ENCODE measurements at places on chromosomes 5 and 9.
A peak's percentile ranks its signal among the peaks of the same experiment; 100 is the strongest.

- DNase-seq, result no peak
These were observed 2.6 kb downstream of the CARD9 start for GRCh38 chr9:136370687-136371532.

- DNase-seq, result no peak
These were observed 17.9 kb downstream of the PDZD2 start for GRCh38 chr5:31656806-31657205.

DNA sequence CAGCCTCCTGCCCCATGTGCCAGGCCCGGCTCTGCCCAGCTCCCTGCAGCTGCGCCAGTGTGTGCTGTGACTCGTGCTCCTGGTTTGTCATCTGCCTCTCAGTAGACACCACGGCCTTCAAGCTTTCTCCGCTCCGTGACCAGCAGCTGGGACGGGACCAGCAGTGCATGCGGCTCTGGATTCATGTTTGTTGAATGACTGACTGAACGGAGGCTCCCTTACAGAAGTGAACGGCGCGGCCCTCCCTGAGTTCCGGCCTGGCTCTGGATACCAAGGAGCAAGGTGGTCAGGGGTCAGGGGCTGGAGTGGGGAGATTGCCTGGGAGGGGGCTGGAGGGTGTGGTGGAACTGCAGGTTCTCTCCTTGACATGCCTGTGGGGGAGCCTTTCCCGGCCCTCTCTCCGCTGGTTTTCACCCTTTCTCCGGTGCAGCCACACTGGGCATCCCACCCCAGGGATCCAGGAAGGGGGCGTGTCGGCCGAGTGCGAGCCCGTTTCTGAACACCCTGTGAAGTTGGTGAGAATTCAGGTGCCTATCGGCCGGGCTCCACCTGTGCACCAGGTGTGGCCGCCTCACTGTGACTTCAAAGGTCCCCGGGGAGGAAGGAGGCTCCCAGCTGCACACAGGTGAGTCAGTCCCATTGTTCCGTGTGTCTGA lies 11.1 kb upstream of the CEP72 start:
- no peak for DNase-seq

DNA sequence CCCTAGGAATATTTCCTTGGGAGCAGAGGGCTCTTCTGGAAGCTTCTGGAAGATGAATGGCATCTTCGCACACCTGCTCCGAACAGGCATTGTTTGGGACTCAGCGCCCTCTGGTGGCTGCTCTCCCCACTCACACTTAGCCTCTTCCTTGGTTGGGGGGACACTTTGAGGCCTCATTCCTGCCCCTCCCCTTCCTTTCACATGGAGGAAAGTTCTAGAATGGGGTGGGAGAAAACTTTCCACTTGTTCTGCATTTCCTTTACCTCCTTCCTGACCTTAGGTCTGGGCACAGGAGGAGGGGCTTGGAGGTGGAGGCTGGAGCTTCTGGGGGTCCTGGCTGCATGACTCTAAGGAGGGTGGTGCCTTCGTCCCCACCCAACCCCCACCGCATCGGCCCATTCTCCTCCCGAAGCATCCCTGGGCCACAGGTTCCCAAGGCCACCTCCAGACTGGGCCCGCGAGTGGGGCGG lies 19.3 kb upstream of the SMIM32 start:
- peak; percentile 30 for DNase-seq

DNA sequence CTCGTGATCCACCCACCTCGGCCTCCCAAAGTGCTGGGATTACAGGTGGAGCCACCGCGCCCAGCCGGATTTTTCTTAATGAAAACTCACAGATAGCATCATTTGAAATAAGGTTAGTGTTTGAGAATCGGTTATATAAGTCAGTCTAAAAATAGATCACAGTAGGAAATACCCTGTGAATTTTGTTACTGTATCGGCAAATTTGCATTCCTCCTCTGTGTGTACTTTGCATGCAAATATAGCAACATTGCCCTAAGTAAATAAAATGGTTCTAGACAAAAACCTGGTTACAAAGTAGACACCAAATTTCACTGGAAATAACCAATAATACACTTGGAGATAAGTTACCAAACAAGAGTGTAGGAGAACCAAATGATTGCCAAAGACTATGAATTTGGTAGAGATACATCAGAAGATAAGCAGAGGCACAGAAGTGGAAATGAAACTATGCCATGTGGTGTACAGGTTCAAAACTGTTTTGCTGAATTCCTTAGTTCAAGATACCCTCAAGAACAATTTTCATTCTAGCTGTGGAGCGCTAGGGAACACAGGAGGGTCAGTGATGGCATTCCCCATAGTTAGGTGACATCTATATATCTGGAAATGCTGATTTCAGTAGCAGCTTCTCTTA lies 58.1 kb downstream of the ICE1 start:
- DNase-seq, result no peak

DNA sequence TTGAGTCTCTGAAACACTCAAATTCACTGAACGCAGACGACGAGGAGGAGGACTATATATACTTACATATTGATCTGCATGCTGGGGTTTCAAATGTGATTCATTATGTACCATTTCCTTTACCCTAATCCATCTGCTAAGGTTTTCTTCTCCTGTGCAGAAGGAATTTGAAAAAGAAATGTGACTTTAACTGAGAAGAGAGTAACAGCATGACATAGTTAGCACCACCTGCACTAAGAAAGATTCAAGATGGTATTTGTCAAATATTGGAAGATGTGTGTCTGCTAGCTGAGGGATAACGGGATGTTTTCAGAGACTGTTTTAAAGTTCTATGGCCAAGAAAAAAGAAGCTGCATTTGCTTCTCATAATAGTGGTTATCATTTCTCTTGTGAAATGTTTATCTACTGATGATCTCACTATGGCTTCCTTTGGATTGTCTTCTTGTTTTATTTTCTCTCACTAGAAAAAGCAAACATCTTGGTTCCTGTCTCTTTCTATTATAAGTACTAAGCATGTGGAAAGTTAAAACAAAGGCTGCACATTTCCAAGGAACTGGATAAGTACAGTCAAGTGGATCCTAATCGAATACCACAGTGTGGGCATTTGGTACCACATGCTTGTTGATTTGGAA lies 89.8 kb upstream of the TLE4 start:
- no peak for DNase-seq

DNA sequence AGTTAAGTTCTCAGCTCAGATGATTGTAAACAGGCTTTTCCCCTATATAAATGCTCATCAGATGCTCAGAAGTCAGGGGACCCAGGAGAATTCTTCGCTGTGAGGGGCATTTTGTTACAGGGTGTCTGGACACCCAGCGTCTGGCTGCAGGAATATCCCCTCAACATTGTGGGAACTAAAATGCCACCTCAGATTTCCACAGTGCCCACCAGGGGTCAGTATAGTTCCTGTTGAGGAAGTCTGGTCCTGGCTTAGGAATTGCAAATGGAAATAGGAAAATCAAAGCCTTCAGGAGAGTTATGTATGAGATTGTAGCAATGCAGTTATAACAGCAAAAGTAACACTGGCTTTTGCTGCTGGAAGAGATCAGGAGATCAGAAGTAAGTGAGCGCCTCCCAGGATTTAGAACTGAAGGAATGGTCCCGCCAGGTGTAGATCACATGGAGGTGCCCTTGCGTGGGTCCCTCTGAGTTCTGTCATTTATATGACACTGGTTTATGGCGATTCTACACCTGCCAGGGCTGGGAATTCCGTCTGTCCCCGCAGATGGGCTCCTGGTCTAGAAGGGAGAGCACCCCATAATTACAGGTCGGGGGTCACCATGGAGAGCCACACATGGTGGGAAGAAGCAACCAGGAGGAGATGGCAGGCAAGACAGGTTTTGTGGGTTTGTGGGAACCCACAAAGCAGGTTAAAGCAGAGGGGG lies 47.1 kb upstream of the CTSL start:
- peak; percentile 52 for DNase-seq

DNA sequence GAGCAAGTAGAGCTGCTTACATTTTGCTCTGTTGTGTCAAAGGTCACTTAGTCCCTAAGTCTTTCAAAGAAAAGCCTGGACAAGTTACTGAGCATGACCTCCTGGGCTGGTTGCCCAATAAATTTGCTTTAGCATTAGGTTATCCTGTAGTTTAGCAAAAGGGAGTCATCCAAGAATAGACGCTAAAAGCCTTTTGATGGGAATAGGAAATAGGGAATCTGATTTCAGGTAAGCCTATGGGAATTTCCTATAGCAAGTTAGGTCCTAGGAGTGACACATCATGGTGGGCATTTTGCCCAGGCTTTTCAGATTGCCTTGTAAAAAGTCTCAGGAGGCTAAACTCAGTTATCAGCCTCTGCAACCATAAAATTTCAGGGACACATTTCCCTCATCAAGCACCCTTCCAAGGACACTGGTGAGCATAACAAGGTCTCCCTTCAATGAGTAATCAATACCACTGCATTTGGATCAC lies 67.6 kb upstream of the RANBP3L start:
- no peak for DNase-seq

GRCh38 chr5:128711216-128711615 lies 173.2 kb upstream of the FBN2 start:
- no peak for DNase-seq

DNA sequence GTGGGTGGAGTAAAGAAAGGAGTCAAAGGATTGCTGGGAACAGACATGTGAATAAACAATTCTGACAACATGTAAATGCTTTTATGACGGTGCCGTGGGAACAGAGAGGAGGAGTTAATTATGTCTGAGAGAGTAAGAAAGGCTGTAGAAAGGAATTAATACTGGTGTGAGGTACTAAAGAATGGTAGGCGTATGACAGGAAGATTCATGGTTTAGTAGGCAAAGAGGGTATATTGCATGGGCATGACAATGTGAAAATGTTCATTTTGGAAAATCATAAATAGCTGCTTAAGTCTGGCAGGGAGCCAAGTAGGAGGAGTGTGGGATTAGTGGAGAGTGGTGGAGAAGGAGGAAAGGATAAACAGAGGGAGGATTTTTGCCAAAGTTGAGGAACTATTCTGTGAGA lies 19.7 kb downstream of the NAA35 start:
- peak; percentile 10 for DNase-seq

GRCh38 chr9:128575469-128575868 lies 23.1 kb downstream of the SPTAN1 start:
- peak; percentile 71 for DNase-seq

DNA sequence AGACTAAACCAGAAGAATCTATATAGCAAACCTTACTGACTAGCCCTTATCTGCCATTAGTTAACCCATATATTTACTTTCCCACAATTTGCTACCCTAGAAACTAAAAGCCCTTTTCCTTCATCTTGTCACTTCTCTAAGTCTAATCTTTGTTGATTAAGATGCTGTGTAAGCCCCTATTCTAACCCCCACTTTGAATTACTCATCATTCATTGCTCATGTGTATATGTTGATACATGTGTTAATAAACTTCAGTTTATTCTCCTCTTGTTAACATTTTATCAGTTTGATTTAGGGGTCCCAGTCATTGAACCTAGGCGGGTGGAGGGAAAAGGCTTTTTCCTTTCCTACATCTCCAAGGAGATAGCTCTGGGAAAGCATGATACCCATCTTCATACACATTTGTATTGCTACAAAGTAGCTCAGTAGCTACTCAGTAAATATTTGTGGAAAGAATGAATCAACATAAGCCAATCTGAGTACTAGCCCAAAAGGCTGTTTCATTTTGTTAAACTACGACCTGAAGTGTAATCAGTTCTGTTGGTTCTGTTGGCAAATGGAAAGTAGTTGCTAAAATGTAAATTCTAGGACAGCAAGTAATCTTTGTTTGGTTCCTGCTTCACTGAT lies 35.1 kb upstream of the NDFIP1 start:
- DNase-seq, result no peak

DNA sequence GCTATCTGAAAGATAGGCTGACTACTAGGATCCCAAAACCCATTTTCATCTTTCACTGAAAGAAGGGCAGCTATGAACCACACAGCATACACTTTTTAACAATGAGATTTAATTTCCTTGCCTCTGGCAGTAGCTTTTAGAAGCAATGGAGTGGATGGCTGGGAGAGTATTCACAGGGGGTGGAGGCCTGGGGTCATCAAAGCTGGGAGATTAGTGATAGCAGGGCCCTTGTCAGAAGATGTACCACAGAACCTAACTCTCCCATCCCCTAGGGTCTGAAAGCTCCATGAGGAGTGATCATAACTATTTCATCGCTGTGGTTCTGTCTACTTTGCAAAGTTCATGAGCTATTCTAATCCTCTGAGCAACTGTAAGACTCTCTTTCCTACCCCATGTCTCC lies 332.2 kb downstream of the PRELID2 start:
- DNase-seq, result no peak

DNA sequence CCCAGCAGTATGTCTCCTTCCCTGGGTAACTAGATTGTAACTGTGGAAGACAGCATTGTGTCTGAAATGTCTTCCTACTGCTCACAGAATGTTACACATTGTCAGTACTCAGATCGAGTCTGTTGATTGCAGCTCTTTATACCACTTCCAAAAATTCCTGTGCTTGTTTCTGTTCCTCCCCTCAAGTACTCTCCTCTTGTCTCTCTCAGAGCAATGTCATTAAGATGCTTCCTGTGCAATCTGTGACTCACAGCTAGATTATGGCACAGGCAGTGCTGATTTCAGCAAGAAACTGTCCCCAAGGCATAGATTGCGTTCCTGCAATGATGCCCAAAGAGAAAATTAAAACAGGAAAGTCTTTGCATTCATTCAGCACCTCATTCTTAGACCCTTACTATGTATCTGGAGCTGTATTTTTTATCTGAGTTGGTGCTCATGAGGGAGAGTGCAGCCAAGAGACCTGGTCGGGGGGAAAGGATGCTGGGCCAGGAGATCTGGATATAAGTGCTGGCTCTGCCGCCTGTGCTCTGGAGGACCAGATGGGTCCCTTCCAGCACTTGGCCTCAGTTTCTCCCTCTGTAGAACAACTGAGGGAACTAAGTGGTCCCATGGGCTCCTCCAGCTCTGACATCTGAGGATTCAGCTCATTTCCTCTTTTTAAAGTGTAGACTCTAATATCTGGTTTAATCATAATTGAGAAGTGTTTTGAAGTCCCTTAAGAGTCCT lies 40.8 kb upstream of the GNPDA1 start:
- peak; percentile 59 for DNase-seq

DNA sequence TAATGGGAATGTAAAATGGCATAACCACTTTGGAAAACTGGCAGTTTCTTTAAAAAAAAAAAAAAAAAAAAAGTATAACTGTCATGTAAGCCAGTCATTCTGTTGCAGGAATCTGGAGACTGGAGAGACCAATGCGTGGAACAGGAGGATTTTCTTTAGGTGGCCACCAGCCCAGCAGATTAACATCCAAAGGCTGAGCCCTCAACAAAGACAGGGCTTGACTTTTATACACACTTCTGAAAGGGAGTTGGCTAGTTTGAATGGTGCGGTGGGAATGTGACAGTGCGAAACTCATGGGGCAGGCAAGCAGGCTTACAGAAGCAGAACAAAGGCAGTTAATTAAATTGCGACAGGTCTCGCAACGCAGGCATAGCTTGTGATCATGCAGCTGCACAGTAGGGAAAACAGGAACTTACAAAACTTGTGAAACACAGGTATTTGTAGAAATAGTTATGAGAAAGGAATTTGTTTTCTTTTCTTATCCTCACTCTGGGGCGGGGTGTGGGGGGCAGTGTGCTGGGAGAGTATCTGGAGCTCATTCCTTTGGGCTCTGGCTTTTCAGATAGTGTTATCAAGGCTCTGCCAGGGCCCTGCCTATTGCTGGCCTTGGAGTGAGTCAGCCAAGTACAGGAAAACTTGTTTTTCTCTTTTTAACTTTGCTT lies 12.0 kb downstream of the UIMC1 start:
- DNase-seq, result no peak
